ENCODE measurements at places on chromosomes 3 and 15. TPM values are rescaled to one million over a fixed set of nuclear protein-coding genes. Genes with fewer than 3 reads are reported as not detected.

- no peak for DNase-seq
Measured at GRCh38 chr3:191139736-191140135, 59.3 kb upstream of the OSTN start.

GRCh38 chr3:119221779-119222320 is 18.8 kb downstream of the B4GALT4 start:
- DNase-seq = no peak

- DNase-seq = no peak
Measured at GRCh38 chr3:179603321-179603720, 1.1 kb downstream of the MRPL47 start.

- peak; percentile 16 for DNase-seq
Measured at GRCh38 chr3:134903837-134904236, 108.8 kb downstream of the EPHB1 start.

DNA sequence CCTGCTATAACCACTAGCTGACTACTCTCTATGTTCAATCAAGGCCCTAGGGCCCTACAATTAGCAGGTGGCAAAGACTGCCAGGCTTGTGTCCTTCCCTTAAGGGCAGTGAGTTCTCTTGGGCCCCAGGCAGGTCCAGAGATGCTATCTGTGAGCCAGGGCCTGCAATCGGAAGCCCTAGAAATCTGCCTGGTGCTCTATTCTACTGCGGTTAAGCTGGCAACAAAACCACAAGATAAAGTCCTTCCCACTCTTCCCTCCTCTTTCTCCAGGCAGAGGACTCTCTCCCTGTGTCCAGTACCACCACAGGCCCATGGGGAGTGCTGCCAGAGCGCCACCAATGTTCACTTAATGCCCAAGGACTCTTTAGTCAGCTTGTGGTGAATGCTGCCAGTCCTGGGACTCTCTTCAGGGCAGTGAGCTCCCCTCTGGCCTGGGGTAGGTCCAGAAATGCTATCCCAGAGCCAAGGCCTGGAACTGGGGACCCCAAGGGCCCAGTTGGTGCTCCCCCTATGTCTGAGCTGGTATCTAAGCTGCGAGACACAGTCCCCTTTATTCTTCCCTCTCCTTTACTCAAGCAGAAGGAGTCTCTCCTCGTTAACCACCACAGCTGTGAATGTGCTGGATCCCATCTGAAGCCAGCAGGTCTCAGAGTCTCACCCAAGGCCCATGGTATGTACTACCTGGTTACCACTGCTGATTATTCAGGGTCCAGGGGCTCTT is 34.7 kb downstream of the XXYLT1 start:
- no peak for DNase-seq

DNA sequence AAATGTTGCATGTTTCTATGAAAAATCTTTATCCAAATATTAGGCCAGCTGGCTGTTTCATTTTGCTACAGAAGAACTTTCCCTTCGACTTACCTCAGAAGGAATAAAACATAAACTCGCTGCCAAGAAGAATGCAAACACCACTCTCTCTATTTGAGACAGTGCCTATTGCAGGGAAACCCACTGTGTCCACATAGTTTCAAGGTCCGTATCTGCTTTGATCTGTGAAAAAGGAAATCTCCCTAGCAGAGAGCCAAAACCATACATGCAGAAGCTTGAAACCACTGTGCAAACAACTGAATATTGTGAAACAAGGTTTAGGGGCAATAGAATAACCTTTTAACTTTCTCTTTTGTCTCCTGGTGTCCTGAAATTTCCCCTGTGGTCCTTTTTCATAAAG is 35.0 kb upstream of the CAPN7 start:
- no peak for DNase-seq

GRCh38 chr3:29486096-29486495 is 205.2 kb downstream of the RBMS3 start:
- DNase-seq = no peak

DNA sequence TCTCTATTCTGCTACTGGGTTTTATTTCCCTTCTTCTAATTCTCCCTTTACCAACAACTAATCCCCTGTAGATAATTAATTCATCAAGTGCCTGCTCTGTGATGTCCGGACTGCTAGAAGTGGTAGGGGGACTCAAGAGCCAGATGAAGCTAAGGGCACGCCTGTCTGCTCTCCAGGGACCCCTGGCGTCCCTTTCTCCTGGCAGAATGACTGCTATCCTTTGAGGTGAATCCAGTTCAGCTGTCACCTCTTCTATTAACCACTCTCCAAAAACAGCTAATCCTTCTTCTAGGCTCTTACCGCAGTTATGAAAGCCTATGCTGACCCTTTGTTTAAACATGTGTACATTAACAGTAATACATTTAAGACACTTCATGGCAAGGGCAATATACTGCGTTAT is 1.4 kb upstream of the CHRNA7 start:
- peak; percentile 0 for DNase-seq

DNA sequence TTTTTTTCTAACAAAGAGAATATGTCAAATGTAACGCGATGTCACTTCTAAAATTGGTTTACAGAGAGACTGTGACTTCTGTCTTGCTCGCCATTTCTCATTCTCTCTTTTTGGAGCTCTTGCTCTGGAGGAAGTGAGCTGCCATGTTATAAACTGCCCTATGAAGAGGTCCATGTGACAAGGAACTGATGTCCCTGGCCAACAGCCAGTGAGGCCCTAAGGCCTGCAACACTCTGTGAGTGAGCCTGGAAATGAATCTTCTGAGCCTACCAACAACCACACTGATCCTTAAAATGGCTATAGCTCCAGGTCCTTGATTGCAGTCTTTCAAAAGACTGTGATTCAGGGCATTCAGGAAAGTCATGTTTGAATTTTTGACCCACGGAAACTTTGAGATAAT is 49.9 kb downstream of the NMD3 start:
- DNase-seq = no peak

GRCh38 chr15:100762913-100763834 is 116.5 kb upstream of the ALDH1A3 start:
- DNase-seq = no peak

GRCh38 chr3:99720985-99721632 is 82.7 kb downstream of the COL8A1 start:
- DNase-seq = peak; percentile 18

GRCh38 chr3:9703736-9704346 is at the start of gene CPNE9:
Gene CPNE9 (plus strand): TSS chr3:9703833. CDS start chr3:9703997, 164 bp downstream.
- DNase-seq = no peak

DNA sequence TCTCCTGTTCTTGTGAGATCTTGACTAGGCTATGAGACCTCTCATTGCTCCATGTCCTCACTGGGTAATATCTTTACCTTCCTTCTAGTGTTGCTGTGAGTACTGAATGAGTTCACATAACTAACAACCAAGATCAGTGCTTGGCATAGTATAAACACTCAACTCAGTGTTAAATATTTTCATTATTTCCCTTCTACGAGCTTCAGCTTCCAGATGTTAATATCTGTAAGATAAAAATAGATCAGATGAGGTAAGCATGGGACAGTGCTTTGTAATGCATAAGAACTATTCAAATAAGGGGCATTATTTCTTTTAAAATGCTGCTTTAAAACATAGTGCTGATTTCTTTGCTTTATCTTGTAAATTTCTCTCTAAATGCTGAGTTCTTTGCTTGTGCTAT is 130.8 kb downstream of the DIPK2A start:
- DNase-seq = no peak

DNA sequence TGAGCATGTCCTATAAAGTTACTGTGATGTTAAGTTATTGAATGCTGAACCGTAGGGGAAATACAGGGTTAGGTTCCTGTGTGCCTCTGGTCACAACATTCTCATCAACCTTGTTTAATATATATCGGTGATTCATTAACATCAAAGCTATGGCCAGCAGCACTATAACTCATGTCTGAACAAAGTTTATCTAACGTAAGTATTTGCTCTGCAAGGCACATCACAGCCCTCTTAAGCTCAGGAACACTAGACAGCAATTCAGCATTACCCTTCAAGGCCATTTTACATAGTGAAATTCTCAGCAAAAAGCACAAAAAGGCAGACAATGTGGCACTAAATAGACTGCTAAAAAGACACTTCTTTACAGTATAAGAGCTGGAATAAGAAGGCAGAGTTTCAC is 48.2 kb upstream of the FNDC3B start:
- no peak for DNase-seq

The CHRNA5 gene
- 0.99 TPM for total RNA-seq

The P2RY12 gene
- 167 TPM for total RNA-seq

The AHSG gene
- not detected for total RNA-seq

The GMNC gene
- total RNA-seq = 1.4 TPM

All from spinal cord (tissue), 10 donors.